ENCODE measurements at places on chromosomes 2 and 18.

GRCh38 chr18:57089702-57090101 lies 57.2 kb upstream of the BOD1L2 start:
- no peak for DNase-seq

DNA sequence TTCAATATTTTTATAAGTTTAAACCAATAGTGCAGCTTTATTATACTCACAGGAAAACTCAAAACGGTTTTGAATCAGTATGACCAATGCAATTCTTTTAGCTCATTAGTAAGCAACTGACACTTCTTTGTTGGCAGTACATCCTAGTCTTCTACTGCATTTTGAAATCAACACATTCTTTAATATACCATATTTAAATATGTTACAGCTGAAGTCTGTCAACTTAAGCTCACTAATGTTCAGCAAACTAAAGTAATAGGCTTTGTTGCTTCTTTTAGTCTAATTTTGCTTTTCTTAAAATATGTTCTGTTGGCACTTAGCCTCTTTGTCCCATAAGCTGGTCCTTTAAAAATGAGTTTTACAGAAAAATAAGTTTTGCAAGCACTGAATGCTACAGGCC lies 55.4 kb upstream of the CCBE1 start:
- DNase-seq, result no peak

GRCh38 chr18:60157810-60158209 lies 214.8 kb downstream of the MC4R start:
- DNase-seq, result no peak

- no peak for DNase-seq
Measured at GRCh38 chr18:78683191-78684010, 296.2 kb upstream of the SALL3 start.

DNA sequence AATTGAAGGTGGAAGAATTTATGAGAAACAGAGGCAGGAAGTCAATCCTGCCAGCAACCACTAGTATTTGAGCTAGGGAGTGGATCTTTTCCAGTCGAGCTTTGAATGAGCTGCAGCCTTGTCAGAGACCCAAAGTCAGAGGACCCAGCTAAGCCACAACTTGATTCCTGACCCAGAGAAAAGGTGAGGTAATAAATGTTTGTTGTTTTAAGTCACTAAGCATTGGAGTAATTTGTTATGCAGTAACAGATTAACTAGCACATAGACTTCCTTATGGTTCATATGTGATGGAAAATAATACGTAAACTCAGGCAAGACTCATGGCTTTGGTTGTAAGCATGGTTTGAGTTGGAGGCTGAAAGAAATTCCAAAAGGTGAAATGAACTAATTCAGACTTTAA lies 21.6 kb downstream of the EFEMP1 start:
- no peak for DNase-seq

DNA sequence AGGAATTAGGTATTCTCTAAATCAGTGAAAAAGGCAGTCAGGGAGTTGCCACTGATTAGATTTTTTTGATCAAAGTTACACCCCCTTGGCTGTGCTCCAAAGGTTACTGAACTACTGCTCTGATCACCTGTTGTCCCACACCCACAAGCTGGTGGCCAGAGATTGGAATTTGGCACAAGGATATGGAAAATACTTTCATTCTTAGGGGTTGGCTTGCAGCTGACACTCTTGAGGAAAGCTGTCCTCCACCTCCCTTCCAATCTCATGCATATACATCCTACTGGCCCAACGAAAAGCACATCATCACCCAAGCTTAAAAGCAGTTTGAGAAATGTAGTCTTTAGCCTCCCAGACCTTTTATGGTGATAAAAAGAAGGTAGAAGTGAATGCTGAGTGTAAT lies 329.5 kb upstream of the CHAC2 start:
- no peak for DNase-seq

DNA sequence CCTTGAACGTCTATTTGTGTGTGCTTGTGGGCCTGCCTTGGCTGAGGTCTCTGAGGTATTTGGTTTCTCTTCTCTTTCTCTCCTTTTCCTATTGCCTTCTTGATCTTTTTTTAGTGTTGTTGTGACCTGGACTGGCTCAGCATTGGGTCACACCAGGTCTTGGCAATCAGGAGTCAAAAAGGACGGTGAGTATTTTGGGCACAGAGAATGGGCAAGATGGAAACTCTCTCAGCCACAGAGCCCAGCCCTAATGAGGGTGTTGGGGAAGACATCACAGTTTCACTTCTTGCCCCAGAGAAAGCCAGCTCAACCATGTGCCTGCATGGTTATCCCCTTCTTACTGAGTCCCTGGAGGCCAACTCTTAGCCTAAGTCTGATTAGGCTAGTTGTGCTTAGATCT lies 13.7 kb upstream of the INO80C start:
- DNase-seq, result no peak

GRCh38 chr18:47163241-47163640 lies 12.9 kb downstream of the IER3IP1 start:
- no peak for DNase-seq

- no peak for DNase-seq
Measured at GRCh38 chr2:163652751-163653150, 83.1 kb downstream of the FIGN start.

DNA sequence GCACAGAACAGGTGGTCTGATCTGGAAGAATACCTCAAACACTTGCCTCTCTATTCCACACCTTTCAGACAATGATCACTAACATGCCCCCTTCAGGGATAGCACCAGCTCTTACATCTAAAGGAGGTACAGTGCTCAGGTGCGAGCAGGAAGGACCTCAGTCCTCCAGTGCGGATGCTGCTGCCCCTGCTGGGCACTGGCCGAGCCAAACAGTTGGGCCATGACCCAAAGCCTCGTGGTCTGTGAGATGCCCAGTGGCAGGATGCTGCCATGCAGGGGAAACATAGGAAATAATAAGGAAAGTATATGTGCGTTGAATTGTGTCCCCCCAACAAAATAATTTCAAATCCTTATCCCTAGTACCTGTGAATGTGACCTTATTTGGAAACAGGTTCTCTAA lies 243.7 kb downstream of the NDUFA10 start:
- DNase-seq, result no peak

GRCh38 chr18:79698668-79699335 lies 19.2 kb downstream of the CTDP1 start:
- DNase-seq, result no peak

GRCh38 chr18:80200171-80200931 lies 47.0 kb downstream of the PARD6G start:
- DNase-seq, result no peak

- DNase-seq, result no peak
Measured at GRCh38 chr2:20468549-20469500, 22.0 kb downstream of the RHOB start.

GRCh38 chr18:51164342-51164741 lies 33.1 kb downstream of the MEX3C start:
- no peak for DNase-seq

DNA sequence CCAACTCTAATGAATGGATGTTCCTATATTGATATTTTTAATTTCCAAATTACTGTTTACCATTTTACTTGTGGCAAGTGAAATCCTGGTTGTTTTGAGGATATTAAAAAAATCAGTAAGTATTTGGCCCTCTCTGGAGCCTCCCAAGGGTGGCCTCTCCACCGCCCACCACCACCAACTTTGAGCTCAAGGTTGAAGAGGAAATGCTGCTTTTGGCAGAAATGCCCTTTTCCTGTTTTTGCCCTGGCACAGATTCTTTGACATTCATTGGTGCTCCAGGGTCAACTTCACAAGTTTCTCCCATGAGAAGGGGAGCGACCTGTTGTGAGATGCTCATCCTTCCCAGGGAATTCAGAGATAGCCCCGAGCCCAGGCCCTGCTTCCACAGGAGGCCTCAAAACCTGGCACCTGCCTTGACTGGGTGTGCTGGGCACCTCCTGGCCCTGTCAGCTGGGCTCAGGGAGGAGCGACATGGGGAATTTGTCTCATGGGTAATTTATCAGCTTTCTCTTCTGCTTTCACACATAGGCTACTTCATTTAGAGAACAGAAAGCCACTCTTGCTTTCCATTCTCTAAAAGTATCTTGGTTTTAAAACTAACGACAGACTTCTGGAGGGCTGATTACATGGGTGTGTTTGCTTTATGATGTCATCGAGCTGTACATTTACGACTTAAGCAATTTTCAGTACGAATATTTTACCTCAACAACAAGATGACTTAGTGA lies 6.9 kb downstream of the CD8A start:
- no peak for DNase-seq

- no peak for DNase-seq
Measured at GRCh38 chr2:226932443-226932842, 96.6 kb downstream of the RHBDD1 start.

- DNase-seq, result no peak
Measured at GRCh38 chr2:175015340-175015739, 10.2 kb upstream of the CHN1 start.

DNA sequence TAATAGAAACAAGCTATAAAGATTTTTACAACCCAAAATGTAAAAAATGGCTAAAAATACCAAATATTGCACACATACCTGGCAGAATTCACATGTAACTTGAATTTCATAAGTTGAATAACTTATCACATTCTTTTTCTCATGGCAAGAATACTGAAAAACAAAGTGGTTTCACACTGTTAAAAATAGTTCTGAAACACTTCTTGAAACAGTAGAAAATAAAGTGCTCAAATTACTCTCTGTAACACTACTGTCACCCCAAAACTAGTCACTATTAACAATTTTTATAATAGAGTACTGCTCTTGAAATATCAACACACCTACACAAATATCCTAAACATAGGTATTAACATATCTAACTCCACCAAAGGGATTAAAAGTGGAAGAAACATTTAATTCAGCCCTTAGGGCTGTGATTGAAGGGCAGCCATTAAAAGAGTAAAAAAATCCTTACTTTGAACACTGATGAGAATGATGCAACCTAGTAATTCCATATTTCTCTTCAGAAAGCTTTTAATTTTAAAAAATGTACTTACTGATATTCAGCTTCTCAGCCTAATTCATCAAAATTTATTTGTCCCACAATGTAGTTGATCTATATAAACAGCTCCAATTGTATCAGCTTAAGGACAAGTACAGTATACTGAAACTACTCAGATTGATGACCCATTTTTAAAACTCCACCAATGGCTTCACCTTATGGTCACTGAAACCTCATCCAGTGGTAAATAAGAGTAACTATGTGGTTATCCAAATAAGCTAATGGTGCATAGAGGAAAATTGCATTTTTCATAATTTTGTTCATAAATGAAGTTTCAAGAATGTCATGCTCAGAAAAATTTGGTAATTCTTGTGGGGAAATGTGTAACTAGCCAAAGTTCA lies 31.4 kb downstream of the ATF2 start:
- DNase-seq, result no peak

GRCh38 chr2:70035344-70035844 lies 51.9 kb upstream of the PCBP1 start:
- DNase-seq, result no peak

DNA sequence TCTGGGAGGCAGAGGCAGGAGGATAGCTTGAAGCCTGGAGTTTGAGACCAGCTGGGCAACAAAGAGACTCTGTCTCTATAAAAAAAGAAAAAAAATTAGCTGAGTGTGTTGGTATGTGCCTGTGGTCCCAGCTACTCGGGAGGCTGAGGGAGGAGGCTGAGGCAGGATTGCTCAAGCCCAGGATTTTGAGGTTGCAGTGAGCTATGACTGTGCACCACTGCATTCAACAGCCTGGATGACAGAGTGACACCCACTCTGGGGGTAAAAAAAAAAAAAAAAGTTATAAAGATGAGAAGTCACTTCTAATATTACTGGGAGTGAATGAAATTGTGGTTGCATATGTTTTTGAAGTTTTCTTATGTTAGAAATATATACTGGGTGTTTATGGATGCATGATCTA lies 71.6 kb downstream of the C2orf74 start:
- DNase-seq, result no peak

DNA sequence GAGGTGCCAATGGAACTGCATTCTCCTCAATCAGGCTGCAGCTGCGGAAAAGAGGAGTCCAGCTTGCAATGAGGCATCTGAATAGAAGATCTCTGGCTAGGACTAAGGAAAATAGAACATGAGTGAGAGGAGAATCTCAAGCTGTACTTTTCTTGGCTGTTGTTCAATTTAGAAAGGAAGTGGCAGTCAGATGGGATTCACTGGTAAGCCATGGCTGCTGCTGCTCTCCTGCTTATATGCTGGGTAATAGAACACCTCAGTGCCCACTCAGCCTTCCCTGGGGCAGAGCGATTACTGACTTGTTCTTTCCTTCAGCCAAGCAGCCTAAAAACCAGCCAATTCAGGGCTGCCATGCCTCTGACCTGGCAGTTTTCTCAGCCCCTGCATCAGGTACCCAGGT lies 17.6 kb upstream of the CHST9 start:
- no peak for DNase-seq

- DNase-seq, result no peak
Measured at GRCh38 chr2:180366481-180366880, 359.4 kb upstream of the CWC22 start.

DNA sequence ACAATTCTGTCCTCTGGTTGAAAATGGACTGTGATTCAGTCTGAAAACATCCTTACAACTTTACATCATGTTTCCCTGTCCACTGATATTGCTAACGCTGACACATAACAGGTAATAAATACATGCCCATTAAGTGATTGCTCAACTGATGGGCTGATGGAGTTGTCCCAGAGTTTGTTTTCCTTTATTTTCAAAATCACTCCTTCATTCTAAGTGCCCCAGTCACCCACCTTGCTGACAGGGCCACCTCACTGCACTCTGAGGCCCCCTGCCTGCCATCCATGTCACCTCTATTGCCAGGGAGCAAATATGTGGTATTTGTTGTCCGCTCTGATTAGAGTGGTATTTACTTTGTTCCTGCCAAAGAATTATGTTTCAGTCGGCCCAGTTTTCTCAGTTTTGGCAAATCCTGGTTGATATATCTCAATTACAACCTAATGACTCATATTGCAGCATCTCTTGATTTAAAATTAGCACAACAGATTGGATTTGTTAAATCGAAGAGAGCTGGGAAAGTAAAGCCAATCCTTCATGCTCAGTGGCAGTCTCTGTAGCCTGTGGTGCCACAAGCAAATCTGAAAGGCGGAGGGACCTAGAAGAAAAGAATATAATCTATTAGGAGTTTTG lies 105.1 kb downstream of the RDH14 start:
- DNase-seq, result no peak

GRCh38 chr2:61055557-61055956 lies 10.1 kb upstream of the SANBR start:
- DNase-seq, result no peak

- DNase-seq, result no peak
Measured at GRCh38 chr2:150295544-150295943, 191.9 kb downstream of the RND3 start.
